ENCODE measurements at places on chromosomes 5 and 9. TPM values are rescaled to one million over a fixed set of nuclear protein-coding genes. Genes with fewer than 3 reads are reported as not detected.
A peak's percentile ranks its signal among the peaks of the same experiment; 100 is the strongest.

Gene HOMER1
- total RNA-seq, result 0.54 TPM

Gene SLC36A2
- under 0.01 TPM for total RNA-seq

- DNase-seq, result no peak
Measured at GRCh38 chr9:1261879-1262766, 212.0 kb downstream of the DMRT2 start.

- no peak for DNase-seq
Measured at GRCh38 chr5:139952574-139952973, 90.5 kb downstream of the NRG2 start.

Gene PHYHD1
- 3.2 TPM for total RNA-seq

- DNase-seq, result no peak
Measured at GRCh38 chr5:80175337-80175736, 80.5 kb downstream of the SERINC5 start.

Gene BHMT
- not detected for total RNA-seq

GRCh38 chr5:149035372-149035790 is 27.5 kb downstream of the SH3TC2 start:
- DNase-seq, result peak; percentile 86

Gene LRRC19
- not detected for total RNA-seq

Data from hematopoietic multipotent progenitor cell (in vitro differentiated cells).